Activated CD4-positive, alpha-beta T cell treated with anti-CD3 and anti-CD28 coated beads, Interleukin-2, amount 50 U/mL, for 48 hours (primary cell): ENCODE measurements at places on chromosomes 11 and 22.

DNA sequence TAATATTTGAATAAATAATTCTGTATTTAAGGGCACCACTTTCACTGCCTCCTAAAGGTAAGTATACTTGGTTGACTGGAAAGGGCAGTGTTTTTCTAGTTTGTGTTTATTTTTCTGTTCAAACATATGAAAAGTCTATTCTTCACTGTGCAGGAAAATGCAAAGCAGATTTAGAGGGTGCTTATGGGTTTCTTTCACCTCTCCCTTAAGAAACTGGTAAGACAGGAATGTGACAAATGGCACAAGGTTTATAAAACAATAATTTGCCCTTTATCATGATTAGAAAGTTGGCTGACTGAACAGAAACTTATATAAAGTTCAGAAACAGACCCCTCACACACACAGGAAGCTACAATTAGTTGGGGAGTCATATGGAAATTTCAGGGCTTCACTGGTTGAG lies 60.6 kb downstream of the PLEKHA7 start:
- no peak for DNase-seq

DNA sequence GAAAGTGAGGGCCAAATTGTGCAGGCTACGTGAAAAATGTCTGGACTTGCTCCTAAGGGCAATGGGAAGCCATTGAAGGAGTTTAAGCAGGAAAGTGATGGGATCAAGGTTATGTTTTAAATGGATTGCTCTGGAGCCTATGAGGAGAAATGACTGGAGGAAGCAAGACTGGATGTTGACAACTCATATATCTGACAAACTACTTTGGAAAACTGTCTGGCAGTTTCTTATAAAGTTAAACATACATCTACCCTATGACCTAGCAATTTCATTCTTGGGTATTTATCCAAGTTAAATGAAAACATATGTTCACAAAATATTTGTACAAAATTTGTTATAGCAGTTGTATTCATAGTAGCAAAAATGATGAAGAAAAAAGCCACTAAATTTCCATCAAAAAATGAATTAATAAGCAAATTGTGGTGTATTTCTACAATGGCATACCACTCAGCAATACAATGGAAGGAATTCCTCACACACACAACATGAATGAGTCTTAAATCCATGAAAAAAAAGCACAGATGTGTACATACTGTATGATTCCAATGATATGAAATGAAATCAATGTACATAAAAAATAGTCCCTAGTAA lies 24.1 kb downstream of the FZD4 start:
- DNase-seq = no peak

DNA sequence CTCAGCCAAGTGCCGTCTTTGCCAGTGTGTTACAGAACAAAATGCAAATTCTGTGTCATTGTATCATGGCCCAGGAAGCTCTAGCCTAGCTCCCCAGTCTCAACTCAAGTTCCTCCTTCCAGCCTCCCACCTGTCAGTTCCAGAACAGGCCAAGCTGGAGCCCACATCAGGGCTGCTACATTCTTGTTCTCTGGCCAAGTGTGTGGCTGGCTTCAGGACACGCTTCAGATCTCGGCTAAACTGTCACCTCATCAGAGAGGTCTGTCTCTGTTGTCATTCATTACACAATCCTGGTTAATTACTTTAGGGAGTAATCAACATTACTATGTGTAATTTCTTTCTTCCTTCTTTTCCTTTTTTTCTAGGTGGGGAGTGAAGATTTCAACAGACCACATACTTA lies 347.0 kb upstream of the SYN3 start:
- DNase-seq = no peak

DNA sequence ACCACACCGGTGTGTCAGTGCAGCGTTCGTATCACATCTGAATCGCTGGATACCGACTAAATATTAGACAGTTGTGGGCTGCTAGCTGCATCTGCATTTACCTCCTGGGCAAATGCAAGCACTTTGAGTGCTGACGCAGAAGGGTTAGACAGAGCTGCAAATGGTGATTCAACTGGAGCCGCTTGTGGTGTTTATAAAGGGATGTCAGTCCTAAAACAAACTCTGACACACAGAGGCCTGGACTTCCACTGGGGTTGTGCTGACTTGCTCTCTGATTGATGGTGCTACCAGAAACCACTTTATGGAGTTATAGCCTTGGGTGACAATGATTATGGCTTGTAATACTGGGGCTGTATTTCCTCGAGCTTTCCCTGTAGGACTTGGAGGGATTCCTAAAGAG lies 374.4 kb downstream of the NTM start:
- no peak for DNase-seq

- DNase-seq = no peak
Observed at GRCh38 chr11:14932447-14932846, 39.7 kb downstream of the CALCA start.

GRCh38 chr11:102097186-102097585 lies 13.1 kb upstream of the YAP1 start:
- DNase-seq = no peak

DNA sequence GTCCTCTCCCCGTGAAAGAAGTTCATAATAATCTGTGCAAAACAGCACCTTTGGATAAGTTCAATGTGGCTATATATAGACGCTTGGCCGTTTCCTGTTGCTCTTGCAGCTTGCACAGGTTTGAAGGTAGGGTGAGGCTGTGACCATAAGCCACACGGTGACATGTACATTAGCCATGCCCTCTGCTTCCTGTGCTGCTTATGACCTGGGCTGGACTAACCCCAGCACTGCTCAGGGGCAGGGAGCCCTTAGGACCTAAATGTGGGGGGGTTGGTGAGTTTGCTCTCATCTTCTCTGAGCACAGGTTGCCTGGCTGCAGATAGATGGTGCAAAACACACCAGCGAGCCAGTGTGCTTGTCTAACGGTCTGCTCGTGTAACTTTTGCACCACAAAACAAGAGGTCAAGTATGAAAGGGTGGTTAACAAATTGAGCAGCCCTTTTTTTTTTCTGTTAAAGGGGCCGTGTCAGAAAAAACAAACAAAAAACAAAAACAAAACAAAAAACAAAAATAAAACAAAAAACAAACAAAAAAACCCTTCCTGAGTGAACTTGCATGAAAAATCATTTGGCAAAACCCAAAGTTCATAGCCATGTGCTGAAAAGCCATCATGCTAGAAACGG lies 37.3 kb downstream of the FLI1 start:
- no peak for DNase-seq

GRCh38 chr11:73466643-73467042 lies 90.4 kb downstream of the RELT start:
- DNase-seq = no peak

DNA sequence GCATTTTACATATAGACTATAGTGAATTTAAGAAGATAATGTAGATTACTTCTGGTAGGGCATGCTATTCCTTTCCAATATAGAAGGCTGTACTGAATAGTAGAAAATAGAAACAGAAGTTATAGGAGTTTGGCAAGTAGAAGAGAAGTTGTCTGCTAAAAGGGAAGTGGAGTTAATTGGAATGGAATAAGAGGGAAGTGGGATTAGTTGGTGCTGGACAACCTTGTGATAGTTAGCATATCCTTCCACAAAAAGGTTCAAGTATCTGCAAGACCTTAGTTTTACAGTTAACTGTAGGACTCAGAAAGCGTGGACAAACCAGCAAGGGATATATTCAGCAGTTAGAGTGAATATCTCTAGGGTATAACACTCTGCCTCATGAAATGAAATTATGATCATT lies 185.5 kb downstream of the SWAP70 start:
- DNase-seq = no peak
